ENCODE measurements at places on chromosomes 16 and 17.

GRCh38 chr17:50186661-50187393, 14.6 kb downstream of the COL1A1 start:
- peaks cover 10% of the 10 kb centered on the region for H3K4me1 ChIP-seq
- H3K27ac ChIP-seq = no peak overlapping the region
- no peak overlapping the region for H3K4me3 ChIP-seq
- H3K27me3 ChIP-seq = no peaks in the 10 kb centered on the region

- peaks cover 2% of the 10 kb centered on the region for H3K36me3 ChIP-seq
- peaks cover 10% of the 10 kb centered on the region for H3K4me1 ChIP-seq
- H3K27ac ChIP-seq = no peak overlapping the region
- peaks cover 11% of the 10 kb centered on the region for H3K27me3 ChIP-seq
These were observed 25.8 kb downstream of the EPN2 start for GRCh38 chr17:19262650-19263631.

- DNase-seq = peak; percentile 47
- peaks cover 2% of the 10 kb centered on the region for H3K27me3 ChIP-seq
- H3K36me3 ChIP-seq = no peaks in the 10 kb centered on the region
- H3K27ac ChIP-seq = no peak overlapping the region
- no peaks in the 10 kb centered on the region for H3K4me1 ChIP-seq
These were observed 80.4 kb downstream of the EFCAB5 start for GRCh38 chr17:30021708-30022317.

DNA sequence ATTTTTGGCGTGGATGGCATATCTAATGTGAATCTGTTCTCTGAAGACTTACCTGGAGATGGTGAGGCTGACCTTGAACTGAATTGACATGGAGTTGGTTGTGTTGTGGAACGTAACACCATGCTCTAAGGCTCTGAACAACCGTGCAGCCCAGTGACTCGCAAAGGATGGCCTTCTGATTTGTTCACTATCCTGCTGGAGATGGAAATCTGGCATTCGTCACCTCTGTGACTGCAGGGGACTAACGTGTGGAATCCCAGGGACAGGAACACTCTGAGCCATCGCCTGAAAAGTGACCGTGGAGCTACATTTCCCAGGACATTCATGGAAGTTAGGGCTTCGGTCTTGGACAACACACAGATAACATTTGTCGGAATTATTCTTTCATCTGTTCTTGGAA, 61.1 kb downstream of the BANP start:
- H3K27me3 ChIP-seq = no peaks in the 10 kb centered on the region
- peak; percentile 1 for DNase-seq
- peaks cover 17% of the 10 kb centered on the region for H3K36me3 ChIP-seq

GRCh38 chr17:54608634-54609155, 292.0 kb upstream of the TOM1L1 start:
- no peak overlapping the region for H3K4me3 ChIP-seq
- DNase-seq = no peak
- no peaks in the 10 kb centered on the region for H3K36me3 ChIP-seq

DNA sequence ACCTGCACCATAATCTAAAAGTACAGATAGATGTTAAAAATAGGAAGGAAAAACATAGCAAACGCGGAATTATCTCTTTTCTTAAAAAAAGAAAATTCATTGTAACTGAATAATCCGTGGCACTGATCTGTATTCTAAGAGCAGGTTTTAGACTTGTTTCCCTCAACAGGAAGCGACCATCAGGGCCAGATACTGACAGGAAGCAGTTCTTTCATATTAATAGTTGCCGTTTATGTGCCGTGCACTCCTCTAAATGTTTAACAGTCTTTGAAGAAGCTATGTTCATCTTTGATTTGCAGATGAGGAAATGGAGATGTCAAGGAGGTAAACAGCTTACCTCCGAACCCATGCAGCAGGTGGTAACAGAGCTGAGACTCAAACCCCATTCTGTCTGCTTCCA, 23.6 kb downstream of the DYNLRB2 start:
- H3K36me3 ChIP-seq = no peaks in the 10 kb centered on the region
- H3K4me1 ChIP-seq = peaks cover 29% of the 10 kb centered on the region
- peak overlapping the region; percentile 21 for H3K27ac ChIP-seq
- H3K27me3 ChIP-seq = peaks cover 3% of the 10 kb centered on the region
- no peak overlapping the region for H3K4me3 ChIP-seq

GRCh38 chr16:48409839-48410632, 24.8 kb upstream of the SIAH1 start:
- no peak overlapping the region for H3K4me3 ChIP-seq
- H3K27ac ChIP-seq = no peak overlapping the region
- H3K4me1 ChIP-seq = peaks cover 8% of the 10 kb centered on the region
- peaks cover under 1% of the 10 kb centered on the region for H3K27me3 ChIP-seq
- no peak for DNase-seq
- no peaks in the 10 kb centered on the region for H3K36me3 ChIP-seq

DNA sequence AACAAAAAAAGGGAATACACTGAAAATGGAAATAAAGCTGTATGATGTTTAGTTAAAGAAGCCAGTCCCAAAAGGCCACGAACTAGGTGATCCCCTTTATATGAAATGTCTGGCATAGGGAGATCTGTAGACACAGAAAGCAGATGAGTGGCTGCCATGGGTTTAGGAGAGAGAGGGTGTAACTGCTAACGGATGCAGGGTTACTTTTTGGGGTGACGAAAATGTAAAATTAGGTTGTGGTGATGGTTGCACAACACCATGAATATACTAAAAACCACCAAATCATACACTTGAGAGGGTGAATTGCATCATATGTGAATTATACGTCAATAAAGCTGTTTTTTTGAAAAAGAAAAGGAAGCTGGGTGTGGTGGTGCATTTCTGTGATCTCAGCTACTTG, 99.6 kb downstream of the ADCY9 start:
- no peak overlapping the region for H3K27ac ChIP-seq
- no peak for DNase-seq
- no peak overlapping the region for H3K4me3 ChIP-seq
- no peaks in the 10 kb centered on the region for H3K27me3 ChIP-seq
- peaks cover 5% of the 10 kb centered on the region for H3K4me1 ChIP-seq

- H3K27me3 ChIP-seq = peaks cover 2% of the 10 kb centered on the region
- H3K4me3 ChIP-seq = no peak overlapping the region
- no peaks in the 10 kb centered on the region for H3K36me3 ChIP-seq
- no peaks in the 10 kb centered on the region for H3K4me1 ChIP-seq
- H3K27ac ChIP-seq = no peak overlapping the region
These were observed 114.8 kb upstream of the FOXF1 start for GRCh38 chr16:86395477-86395876.

DNA sequence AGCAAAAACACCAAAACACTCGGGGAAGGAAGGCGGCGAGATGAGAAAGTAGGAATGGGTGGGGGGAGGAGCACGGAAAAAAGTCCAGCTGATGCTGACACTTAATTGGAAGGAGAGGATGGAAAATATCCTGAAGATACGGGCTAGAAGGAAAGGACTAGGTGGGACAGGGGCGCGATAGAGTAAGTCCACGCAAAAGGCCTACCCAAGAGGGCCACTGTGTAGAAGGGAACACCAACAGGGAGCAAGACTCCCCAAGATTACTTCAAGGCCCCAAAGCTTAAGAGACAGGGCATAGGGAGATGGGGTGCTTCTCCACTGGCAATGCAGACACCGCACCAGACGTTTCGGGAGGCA, 736 bp downstream of the APPBP2 start:
- no peaks in the 10 kb centered on the region for H3K27me3 ChIP-seq
- no peak for DNase-seq

- peaks cover 29% of the 10 kb centered on the region for H3K27me3 ChIP-seq
- peaks cover 13% of the 10 kb centered on the region for H3K4me1 ChIP-seq
- H3K36me3 ChIP-seq = no peaks in the 10 kb centered on the region
- no peak overlapping the region for H3K4me3 ChIP-seq
- H3K27ac ChIP-seq = no peak overlapping the region
These were observed 3.2 kb downstream of the ADORA2B start for GRCh38 chr17:15947976-15948752.

- H3K27ac ChIP-seq = no peak overlapping the region
- H3K4me3 ChIP-seq = no peak overlapping the region
- no peaks in the 10 kb centered on the region for H3K27me3 ChIP-seq
- H3K4me1 ChIP-seq = no peaks in the 10 kb centered on the region
These were observed 12.8 kb downstream of the GOSR2 start for GRCh38 chr17:46935658-46936266.

DNA sequence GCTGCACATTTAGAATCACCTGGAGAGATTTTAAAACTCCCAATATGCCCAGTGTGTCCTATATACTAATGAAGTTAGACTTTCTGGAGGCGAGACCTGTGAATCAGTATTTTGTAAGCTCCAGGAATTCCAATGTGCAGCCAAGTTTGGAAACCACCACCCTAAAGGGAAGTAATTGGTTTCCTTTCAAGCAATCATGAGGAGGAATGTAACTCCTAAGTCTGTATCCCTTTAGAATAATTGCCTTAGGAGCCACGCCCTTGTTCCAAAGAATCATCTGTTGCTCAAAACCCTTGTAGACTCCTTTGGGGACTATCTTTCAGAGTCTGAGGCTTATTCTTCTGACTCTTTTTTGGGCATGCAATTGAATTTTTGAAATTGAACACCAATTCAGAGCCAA, 84.4 kb downstream of the DNAH9 start:
- no peaks in the 10 kb centered on the region for H3K4me1 ChIP-seq
- no peaks in the 10 kb centered on the region for H3K36me3 ChIP-seq
- no peak for DNase-seq
- no peak overlapping the region for H3K27ac ChIP-seq

GRCh38 chr17:65017207-65017774, 39.2 kb downstream of the GNA13 start:
- no peak for DNase-seq
- H3K27me3 ChIP-seq = no peaks in the 10 kb centered on the region
- peaks cover 68% of the 10 kb centered on the region for H3K4me1 ChIP-seq
- H3K36me3 ChIP-seq = peaks cover 59% of the 10 kb centered on the region

DNA sequence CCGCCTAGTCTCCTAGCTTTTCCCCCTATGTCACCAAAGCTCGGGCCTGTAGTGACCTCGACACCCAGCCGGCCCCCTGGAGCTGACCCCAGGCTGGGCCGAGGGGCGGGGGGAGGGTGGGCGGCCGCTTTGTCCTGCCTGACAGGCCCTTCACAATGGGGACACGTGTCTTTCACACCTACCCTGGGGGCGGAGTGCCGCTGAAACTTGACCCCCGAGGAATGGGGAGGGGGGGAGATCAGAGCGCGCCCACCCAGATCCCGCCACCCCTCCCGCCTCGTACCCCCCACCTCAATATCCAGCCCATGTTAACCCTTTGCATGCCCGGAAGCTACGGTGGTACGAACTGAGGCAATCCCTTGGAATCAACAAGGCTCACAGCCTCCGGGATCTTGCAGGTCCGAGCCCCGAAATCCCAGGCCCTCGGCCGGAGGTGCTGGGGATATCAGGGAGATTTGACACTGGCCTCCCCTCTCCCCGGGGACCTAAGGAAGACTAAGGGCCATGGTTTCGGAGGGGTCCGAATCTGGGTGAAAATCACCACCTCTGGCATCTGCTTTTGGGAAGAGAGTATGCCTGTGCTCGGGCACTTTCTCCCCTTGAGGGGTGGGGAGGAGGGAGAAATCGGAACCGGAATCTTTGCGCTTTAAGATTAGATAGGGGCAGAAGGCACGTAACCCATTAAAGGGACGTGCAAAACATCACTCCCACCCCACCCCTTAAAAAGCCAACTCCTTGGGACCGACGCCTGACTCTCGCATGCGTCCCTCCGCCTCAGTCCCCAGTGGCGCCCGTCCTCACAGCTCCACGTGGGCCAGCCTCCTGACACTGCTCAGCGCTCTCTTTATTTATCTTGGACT, 2.6 kb downstream of the NOG start:
- peak; percentile 64 for DNase-seq
- H3K27ac ChIP-seq = peak overlapping the region; percentile 77
- peaks cover 47% of the 10 kb centered on the region for H3K4me1 ChIP-seq
- peak overlapping the region; percentile 65 for H3K4me3 ChIP-seq

Data from activated CD4-positive, alpha-beta T cell treated with anti-CD3 and anti-CD28 coated beads for 36 hours (primary cell).